NCI-H524 (cell line): ENCODE measurements at places on chromosomes 16 and 17.

DNA sequence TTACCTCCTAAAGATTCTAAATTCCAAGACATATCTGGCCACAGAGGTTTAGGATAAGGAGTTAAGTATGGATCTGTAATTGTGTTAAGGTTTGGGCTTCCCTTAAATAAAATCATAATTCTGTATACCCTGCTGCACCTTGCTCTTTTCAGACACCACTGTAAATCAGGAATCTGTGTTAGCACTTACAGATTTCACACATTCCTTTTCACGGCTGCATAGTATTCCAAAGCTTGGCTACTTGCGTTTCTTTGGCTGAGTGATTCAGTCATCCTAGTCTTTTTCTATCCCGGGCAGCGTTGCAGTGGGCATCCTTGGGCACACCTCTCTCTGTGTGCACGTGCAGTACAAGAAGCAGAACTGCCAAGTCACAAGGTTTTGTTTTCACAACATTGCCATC, 105.8 kb downstream of the SOCS1 start:
- DNase-seq: no peak

- no peak for DNase-seq
Measured at GRCh38 chr16:53600126-53600525, 97.1 kb upstream of the AKTIP start.

DNA sequence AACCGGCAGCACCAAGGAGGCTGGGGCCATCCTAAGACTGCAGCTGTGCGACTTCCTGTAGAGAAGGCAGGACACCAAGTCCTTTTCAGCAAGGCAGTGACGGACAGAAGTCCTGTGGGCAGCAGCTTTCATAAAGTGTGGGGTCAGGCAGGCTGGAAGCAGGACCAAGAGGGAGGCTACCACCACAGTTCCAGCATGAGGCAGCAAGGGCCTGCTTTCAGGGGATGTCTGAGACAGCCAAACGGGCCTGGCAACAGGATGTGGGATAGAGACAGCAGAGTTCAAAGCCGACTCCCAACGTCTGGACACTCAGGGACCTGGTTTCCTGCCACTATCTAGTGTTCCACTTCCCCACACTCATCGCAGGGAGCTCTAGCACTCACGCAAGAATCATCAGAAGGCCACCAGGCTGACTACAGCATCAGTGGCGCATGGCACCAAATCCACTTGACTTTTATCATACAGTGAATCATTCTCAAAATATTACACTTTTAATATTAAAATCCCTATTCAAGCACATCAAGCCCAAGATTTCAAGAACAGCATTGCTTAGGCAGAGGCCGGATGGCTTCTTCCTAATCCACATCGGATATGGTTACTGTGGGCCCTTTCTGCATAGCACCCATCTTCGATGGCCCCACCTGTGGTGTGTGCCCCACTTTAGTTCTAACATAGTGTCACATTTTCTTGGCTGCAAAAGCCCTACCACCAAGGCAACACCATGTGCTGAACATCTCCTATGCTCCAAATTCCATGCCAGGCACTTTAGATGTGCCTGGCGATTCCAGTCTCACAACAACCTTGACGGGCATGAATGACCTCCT, 5.2 kb downstream of the USP7 start:
- no peak for DNase-seq

- DNase-seq: no peak
Measured at GRCh38 chr16:48605518-48606110, 4.4 kb downstream of the N4BP1 start.

GRCh38 chr16:3304370-3304769, 860 bp downstream of the TIGD7 start:
- no peak for DNase-seq
